ENCODE measurements at places on chromosomes 5 and 9. TPM values are rescaled to one million over a fixed set of nuclear protein-coding genes. Genes with fewer than 3 reads are reported as not detected.
A peak's percentile ranks its signal among the peaks of the same experiment; 100 is the strongest.

OGN gene
- polyA plus RNA-seq = 1.1 TPM

WNT8A gene
- not detected for polyA plus RNA-seq

SREK1IP1 gene
- polyA plus RNA-seq = 5.9 TPM

PANK3 gene
- 32.0 TPM for polyA plus RNA-seq

CAPSL gene
- polyA plus RNA-seq = not detected

DNA sequence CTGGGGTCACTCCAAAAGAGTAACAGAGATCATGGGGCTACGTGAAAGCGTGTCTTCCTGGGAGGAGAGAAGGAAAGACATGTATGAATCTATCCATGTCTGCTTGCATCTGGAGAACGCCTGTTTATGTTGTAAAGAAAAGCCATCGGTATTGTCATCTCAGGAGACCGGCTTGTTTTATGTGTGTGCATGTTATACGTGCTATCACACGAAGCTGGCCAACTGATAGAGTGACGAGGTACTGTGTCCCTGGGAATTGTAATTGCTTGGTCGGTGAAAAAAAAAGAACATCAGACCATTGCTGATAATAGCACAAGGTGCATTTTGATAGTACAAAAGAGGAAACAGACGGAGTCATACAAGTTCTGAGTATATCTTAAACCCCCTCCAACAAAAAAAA lies 370 bp upstream of the CDH6 start:
- peak; percentile 36 for DNase-seq

DNA sequence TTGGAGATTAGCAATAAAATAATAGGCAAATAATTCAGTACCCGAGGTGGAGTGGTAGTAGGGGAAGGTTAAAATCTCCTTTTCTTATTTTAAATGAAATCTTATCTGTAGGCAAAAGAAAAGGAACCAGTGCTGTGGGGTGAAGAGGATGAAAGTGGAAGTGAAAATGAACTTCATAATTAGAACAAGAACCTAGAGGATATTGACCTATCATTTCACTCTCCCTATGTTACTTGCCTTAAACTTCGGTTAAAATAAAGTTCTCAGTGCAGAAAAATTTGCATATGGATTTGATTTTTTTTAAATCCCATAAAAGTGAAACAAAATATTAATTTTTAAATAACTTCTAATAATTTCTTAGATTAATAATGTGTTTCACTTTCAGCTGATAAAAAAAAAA lies 1094.9 kb upstream of the C9orf72 start:
- DNase-seq = no peak

DNA sequence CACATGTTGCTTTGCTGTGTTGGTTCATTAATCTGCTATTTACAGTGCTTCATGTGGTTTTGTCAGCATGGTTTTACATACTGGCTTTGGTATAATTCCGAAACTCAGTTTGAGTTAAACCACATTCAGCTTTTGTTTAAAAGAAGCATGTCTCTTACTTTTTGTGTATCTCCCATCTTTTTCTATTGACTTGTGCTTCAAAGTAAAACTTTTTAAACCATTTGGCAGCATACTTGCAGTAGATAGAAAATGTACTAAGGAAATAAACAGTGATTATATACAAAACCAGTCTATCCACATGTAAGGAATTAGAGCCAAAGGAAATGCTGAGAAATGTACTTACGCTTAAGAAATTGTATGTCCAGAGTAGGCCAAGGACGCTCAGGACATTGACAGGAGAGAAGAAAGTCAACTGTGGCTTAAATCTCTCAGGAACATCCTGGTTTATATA lies 286.9 kb downstream of the ARHGEF28 start:
- no peak for DNase-seq

- no peak for DNase-seq
Observed at GRCh38 chr5:50328193-50328729, 112.8 kb downstream of the EMB start.

DNA sequence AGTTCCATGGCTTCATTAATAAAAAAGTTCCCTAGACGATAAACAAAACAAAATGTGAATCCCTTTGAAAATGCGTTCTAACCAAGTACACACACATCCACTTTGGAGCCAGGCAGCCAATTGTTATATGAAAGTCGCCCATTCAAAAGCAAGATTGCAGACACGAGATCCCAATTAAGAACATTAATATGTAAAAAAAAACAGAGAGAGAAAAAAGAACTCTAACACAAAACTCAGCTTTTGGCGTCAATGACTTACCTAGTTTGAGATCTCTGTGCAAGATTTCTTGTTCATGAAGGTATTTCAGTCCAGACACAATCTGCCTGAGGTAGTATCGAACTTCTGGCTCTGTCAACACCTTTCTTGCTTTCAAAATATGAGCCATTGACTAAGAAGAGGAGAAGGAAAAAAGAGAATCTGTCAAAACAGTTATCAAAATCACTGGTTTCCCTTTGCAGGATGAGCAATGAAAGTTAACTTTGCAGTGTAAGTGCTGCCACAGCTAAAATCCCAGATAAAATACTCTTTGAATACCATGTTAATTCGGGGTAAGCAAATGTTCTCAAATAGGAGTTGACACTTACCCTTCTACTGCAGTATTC lies 1.6 kb downstream of the PLK2 start:
- DNase-seq = no peak

DNA sequence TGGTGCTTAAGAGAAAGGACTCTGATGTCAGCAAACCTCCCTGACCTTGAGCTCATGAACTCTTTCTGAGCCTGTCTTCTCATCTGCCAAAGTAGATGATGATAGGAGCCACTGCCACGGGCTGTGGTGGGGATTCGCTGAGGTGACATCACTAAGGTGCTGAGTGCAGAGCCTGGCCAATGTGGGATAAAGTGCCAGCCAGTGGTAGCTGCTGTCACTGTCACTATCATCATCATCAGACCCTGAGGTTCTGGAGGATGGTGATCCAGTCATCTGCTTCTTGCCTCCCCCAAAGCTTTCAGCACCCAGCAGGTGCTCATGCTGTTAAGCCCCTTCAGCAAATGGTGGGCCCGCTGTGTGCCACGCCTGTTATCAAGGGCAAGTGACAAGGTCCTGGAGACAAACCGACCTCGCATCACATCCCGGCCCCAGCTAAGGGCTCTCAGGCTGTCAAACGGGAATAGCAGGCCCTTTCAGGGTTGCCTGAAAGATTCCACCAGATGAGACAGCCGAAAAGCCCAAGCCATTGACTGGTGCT lies 6.4 kb downstream of the FPGS start:
- DNase-seq = no peak

GRCh38 chr9:116152390-116152789 lies 1.2 kb upstream of the PAPPA start:
- peak; percentile 25 for DNase-seq

- DNase-seq = no peak
Observed at GRCh38 chr5:113357696-113358476, 76.9 kb downstream of the TSSK1B start.

- DNase-seq = peak; percentile 48
Observed at GRCh38 chr9:110257097-110257841, 962 bp upstream of the TXN start.

DNA sequence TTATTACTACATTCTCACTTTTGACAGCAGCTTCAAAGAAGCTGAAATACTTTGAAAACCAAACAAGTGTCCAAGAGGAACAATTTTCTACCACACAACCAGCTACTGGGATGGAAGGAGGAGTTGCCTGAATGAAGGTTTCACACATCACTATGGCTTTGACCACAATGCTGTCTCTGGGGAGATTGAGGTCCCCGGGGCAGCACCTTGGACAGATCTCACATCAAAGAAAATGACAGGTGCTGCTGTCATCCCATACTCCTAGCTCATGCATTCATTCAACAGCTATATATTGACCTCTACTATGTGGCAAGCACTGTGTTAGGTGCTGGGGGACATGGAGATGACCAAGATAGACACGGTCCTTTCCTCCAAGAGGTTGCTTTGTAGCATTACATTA lies 233.2 kb upstream of the RASEF start:
- no peak for DNase-seq

DNA sequence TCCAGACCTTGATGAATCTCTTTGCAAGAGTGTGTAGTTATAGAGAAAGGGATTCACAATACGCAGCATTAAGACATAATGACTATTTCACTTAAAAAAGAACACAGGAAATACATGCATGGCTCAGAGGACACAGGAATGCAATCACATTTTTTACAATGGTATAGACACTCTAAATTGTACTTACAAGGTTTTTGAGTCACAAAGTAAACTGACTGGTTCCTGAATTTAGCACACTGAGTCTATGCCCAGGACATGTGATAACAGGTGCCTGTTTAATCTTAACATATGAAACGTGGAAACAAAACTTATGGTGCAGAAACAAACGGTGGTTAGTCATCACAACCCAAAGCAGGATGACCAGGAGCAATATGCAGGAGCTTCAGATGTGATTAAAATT lies 6.7 kb downstream of the EPB41L4A start:
- DNase-seq = no peak

GRCh38 chr5:94707359-94707758 lies 88.9 kb downstream of the SLF1 start:
- no peak for DNase-seq

DNA sequence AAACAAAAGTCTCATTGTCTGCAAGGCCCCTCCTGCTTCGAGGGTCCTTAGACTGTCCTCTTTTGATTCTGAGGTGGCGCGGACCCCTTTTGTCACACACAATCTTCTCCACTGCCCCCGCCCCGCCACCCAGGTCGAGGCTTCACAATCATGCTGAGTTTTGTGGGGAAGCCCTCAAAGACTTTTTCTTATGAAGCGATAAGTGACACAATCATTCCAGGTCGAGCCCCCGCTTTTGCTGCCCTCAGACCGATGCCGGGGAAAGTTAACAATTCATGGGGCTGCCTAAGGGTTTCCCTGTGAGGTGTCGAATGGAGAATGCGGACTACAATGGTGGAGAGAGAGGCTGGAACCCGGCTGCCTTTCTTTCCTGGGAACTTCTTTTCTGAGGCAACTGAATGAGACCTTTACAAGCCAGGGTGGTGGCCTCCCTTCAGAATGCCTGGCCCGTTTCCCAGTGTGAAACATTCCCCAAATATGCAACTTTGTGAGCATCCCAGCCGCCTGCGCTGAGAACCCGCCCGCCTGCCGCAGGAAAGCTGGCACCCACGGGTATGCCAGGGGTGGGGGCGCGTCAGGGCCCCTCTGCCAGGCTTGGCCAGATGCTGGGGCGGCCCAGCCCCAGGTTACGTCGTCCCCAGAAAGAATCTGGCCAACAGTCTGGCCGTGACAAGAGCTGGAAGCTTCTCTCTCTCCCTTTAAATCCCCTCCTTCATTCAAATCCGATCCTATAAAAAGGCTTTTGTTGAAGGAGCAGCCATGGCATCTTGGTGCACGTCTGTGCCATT lies 71.9 kb downstream of the MAP1B start:
- DNase-seq = no peak

DNA sequence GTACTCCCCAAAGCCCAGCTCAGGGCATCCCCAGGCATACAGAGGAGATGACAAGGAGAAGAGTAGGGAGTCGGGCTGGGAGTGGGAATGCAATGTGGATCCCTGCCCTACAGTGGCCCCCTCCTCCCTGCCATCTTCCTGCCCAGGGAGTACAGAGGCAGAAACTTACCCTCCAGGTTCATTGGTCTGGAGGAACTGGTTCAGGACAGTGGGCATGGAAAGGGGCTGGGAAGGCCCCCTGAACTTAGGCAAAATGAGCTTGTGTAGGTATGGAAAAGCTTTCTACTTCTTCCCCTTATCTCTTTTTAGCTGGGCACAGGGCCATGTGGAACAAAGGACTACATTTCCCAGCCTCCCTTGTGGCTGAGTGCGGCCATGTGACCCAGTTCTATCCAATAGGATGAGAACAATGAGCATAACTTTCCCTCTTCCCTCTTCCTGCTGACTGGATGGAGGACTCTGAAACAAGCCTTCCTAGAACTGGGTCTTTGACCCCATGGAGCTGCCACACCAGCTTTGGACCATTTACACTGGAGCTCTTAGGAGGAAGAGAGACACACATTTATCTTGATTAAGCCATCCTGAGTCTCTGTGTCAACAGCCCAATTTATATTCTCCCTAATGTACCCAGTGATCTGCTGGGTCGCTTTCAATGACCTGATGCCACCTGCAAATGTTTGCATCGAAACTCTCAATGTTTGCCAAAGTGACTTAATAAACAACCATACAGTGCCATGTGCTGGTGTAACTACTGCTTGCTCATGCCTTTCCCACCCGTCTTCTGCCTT lies 25.0 kb upstream of the HMCN2 start:
- peak; percentile 73 for DNase-seq

DNA sequence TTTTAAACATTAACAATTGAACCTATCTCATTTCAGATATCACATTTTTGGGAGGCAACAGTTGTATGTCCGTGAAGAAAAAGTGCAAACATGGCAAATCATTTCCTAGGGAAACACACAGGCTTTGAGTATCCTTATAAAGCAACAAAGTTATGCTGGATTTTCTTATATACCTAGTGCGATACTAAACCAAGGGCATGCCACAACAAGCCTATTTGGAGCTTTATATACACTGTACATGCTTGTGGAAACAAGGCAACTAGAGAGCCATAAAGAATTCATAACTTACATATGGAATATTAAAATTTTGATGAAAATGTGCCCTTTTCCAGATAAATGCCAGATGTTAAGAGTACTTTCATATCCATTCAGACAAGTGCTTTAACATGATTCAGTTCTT lies 191.4 kb downstream of the DCP2 start:
- no peak for DNase-seq

- no peak for DNase-seq
Observed at GRCh38 chr5:110634475-110634874, 92.0 kb downstream of the TMEM232 start.

DNA sequence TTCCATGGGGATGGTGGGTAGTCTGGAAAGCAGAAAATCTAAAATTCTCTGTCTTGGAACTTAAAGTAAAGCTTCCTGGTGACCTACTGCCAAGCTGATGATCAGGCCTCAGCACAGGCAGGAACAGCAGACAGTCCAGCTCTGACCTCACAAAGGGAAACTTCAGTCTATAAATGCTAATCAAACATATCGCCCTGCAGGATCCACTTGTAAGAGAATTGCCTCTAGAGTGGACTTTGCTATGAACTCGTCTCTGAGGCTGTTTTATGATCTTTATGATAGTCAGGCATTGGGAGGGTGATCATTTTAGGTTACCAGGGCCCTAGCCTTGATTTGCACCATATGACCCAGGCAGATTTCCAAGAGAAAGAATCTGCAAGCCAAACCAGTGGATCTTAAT lies 67.6 kb upstream of the SELENOP start:
- DNase-seq = peak; percentile 79

DNA sequence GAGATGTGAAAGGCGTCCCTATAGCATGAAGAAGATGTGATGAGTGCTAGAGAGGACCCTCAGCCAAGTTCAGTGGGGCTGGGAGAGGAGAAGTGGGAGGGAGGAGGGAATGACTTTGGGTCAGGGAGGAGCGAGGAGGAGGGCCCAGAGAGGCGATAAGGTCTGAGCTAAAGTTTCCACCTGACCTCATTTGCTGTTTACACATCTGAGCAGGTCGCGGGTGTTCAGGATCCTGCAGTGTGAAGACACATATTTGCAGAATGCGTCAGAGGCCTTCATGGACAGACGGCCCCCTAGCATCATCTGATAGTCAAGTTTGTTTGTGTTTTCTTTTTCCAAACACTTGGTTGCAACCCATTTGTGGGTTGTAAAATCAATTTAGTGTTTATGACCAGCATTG lies 18.9 kb upstream of the IGFBPL1 start:
- peak; percentile 64 for DNase-seq

- no peak for DNase-seq
Observed at GRCh38 chr9:138102246-138103051, 224.9 kb downstream of the CACNA1B start.

Measured in small intestine (tissue), 16 donors.